Stimulated activated CD4-positive, alpha-beta T cell treated with anti-CD3 and anti-CD28 coated beads, Interleukin-2, amount 100 ng/mL, for 48 hours (primary cell): ENCODE measurements at places on chromosomes 3 and 15.

- no peak for DNase-seq
Observed at GRCh38 chr3:97927704-97928103, 44.5 kb downstream of the RIOX2 start.

DNA sequence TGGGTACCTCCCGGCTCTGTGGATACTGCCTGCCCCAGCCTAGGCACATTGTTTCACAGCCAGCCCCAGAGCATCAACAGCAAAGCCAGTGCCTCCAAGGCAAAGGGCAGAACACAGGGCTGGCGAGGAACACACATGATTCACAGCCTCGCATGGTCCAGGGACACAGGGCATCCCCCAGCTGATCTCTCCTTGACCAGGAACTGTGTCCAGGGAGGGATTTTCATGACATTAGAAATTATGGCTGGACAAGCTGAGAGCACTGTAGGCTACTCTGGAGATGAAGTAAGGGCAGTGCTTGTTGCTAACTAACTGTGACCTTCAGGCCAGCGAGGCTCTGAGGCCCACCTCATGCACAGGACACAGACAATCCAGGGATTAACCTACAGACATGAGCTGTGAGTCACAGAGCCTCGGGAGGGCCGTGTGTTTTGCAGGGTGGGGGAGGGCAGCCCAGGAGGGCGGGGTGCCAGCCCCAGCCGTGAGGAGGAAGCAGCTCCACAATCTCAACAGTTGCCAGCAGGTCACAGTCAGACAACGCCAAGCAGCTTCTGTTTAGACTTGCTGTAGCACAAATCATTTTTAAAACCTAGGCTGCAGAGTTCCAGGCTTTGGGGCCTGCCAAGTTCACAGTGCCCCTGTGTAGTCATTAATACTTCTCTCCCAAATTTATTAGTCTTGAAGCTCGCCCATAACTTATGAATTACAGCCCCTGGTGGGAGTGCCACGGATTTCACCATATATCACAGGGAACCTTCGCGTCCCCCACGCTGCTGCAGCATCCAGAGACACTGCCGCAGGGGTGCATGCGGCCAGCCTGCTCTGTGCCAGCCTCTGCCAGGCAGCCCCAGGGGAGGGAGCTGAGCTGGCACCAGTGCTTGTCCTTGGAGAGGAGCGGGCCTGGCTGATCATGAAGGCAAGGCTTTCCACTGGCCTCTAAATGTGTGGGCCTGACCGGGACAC lies 114.7 kb downstream of the ETFA start:
- no peak for DNase-seq

DNA sequence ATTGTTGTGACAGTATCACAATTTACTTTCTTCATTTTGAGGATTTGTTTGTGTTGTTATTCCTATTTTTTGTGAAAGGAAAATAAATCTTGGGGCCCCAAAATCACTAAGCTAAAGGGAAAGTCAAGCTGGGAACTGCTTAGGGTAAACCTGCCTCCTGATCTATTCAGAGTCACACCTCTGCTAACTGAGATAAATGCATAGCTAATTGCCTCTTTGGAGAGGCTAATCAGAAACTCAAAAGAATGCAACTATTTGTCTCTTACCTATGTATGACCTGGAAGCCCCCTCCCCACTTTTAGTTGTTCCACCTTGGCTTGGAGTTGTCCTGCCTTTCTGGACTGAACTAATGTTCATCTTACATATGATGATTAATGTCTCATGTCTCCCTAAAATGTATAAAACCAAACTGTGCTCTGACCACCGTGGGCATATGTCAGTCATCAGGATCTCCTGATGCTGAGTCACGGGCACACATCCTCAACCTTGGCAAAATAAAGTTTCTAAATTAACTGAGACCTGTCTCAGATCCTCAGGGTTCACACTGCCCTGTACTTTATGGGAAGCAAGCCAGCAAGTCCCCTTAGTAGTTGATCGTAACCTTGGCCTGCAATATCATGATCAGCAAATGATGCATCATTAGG lies 523.2 kb upstream of the GOLIM4 start:
- DNase-seq: no peak

DNA sequence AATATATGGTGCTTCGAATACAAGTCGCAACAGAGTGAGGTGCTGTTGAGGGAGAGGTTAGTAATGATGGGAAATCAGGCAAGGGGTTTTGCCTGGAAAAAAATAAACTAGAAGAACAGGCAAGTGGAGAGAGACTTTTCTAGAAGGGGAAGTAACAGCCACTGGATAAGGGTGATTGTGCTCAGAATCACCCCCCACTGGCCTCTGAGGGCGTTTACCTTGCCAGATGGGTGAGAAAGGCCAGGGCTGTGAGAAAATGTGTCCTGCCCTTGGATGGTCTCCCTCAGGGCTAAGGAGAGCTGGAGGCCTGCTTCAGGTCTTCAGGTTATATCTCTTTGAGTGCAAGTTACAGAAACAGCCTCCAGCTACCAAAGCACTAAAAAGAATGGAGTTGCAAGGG lies 151.8 kb downstream of the MEX3B start:
- no peak for DNase-seq

DNA sequence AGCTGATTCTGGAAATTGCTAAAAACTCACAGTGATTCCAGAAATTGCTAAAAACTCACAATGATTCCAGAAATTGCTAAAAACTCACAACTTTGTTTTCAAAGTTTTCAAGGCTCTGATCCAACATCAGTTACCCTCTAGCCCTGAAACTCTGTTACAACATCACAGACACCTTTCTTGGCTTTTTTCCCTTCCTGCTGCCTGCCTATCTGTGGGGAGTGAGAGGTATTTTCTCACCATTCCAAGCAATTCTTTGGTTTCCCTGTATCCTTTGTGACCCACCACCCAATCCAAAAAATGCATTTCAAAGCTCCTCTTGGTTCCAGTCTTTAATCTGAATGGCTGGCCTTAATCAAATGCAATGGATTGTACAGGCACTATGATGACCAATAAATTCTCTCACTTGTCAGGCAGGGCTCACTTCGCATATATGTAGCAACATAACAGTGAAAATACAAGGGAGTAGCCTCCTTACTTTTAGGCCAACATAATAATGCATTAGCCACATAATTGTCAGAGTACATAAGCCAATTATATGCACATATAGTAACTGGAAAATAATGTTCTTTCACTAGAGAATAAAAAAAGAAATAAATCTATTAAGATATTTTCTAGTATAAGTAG lies 1139.0 kb downstream of the ROBO2 start:
- no peak for DNase-seq

GRCh38 chr3:78857494-78858111 lies 910.2 kb downstream of the ROBO1 start:
- DNase-seq: no peak

GRCh38 chr15:100017140-100017539 lies 283.9 kb upstream of the LYSMD4 start:
- DNase-seq: no peak

GRCh38 chr3:184703657-184704056 lies 8.2 kb downstream of the MAGEF1 start:
- DNase-seq: no peak

GRCh38 chr3:62625268-62625667 lies 249.9 kb downstream of the CADPS start:
- no peak for DNase-seq

GRCh38 chr3:122468896-122469533 lies 45.7 kb downstream of the KPNA1 start:
- DNase-seq: no peak

DNA sequence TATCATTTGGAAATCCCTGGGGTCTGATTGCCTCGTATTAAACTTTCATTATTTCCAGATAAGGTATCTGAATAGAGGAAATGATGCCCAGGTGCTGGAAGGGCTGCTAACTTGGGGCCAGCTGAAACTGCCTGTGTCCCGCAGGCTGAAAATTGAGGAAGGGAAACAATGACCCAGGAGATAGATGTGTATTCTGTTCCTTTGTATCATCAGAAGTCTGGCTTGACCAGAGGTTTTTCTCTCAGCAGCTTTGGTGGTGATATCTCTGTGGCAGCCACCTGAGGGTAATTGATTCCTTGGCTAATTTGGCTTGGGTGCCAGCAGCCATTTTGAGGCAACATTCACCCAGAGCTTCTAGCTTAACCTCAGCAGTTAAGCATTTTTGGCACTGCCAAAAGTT lies 90.0 kb upstream of the STT3B start:
- no peak for DNase-seq

- no peak for DNase-seq
Observed at GRCh38 chr15:70250208-70251201, 152.8 kb upstream of the TLE3 start.

DNA sequence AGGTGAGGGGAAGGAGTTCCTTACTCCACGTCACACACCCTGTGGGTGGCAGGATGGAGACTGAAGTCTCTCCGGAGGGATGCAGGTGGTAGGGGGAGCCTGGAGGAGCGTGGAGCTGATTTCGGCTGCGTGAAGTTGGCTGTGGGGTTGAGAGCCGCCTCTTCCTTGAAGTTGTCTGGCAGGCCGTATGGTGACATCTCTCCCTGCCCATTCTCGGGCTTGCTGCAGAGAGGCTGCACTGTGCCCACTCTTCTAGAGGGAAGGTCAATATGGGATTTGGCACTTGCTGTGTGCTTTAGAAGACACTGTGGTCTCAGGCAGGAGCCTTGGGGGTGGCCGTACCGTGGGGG lies 13.4 kb upstream of the FBLN2 start:
- DNase-seq: no peak

GRCh38 chr3:41683666-41684350 lies 278.1 kb downstream of the ULK4 start:
- DNase-seq: no peak

- no peak for DNase-seq
Observed at GRCh38 chr3:156720826-156721225, 46.4 kb downstream of the TIPARP start.

DNA sequence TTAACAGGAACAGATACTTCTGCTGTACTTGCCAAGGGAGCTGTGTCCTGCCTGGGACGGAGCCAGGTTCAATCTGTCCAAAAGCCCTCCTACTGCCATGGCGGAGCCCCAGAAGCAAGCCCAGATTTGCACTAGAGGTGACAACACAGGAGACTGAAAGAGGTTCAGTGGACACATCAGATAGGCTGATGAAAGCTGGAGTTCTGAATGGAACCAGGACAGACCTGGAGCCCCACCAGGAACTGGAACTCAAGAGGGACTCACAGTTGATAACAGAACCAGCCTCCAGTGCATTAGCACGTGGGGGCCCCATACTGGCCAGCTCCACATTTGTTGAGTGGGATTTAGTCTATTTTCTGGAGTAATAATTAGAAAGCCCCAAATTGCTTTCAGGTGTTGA lies 315.5 kb downstream of the ARRDC4 start:
- DNase-seq: no peak

DNA sequence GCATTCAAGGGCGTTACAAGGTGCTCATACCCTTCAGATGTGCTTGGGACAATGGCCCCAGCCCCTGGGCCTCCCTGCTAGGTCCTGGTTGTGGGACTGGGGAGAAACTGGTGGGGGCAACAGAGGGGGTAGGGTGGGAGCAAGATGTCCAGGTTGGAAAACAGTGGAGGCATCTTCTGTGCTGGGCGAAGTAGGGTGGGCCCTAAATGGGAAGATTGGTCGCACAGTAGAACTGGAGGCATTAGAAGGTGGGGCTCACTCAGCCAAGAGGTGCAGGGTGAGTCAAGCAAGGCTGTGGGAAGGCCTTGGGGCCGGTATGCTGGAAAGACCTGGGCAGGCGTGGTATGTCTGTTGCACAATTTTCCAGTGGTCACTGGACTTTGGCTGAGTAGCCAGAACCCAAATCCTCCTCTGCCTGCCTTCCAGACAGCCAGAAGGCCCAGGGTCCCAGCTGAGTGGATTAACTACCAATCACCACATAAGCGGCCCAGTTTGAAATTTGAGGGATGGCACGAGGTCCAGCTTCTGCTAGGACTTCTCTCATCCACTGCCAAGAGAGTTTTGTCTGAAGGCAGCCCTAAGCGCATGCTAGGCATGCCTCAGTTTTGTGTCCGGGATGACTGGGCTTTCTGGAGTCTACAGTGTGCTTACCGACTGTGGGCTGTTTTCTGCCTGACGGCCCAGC lies 74.5 kb downstream of the LSM3 start:
- no peak for DNase-seq

GRCh38 chr3:50604110-50604621 lies 7.4 kb downstream of the CISH start:
- DNase-seq: no peak

DNA sequence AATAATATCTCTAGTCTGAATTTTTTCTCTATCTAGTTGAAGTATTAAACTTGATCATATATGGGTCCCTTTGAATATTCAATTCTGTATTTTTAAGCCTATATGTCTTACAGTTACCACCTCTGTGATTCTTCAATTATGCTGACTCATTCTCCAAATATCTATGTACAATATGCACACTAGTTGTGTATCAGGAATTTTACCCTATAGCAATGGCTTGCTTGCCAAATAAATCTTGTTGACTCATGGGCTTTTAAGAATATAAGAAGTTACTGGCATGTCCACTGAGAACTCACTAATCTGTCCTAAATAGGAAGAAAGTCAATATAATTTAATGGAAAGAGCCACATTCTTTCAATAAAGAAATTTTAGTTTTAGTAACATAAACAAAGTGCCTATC lies 656.3 kb downstream of the RBMS3 start:
- no peak for DNase-seq

- no peak for DNase-seq
Observed at GRCh38 chr3:29552051-29552450, 271.2 kb downstream of the RBMS3 start.

DNA sequence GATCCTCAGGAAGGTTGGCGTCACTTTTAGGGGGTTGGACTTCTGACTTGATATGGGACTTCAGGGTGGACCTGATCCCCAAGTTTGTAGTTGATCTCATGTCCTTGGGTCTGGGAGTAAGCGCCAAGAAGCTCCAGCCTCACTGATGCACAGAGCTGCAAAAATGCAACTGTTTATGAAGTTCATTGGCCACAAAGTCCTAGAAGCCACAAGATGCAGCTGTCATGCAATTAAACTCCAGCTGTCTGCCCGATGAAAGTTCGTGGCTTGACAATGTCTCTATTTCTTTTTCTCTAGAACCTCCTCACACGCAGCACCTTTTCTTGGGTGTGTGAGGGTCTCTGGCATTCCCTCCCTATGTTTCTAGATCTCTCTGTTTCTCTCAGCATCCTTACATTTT lies 9.2 kb upstream of the ACAN start:
- DNase-seq: no peak

DNA sequence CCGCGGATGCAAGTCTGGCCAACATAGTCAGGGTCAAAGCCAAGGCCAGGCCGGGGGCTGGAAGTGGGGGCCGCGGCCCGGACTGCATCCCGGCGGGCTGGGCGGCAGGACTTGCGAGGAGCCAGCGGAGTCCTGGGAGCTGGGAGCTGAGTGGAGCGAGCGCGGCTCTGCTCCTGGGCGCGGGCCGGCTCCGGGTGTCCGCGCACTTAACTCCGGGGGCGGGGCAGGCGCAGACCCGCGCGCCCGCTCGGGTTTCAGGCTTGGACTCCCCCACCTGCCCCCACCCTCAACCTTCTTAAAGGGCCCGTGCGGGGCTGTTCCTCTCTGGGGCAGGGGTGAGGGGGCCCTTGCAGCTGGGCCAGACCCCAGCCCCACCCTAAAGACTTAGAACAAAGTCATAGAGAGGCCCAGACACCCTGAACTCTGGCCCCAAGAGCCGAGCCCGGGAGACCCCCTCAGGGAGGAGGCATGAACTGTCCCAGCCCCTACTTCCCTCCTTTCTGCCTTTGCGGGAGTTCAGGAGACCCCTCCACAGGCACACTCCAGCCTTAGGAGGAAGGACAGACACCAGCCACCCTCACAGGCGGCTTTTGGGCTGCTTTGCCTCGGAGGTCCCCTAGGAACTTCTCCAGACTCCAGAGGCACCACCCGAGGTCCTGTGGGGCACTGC lies at the start of gene CSPG4:
Gene CSPG4, minus strand, starts transcription at position 181 of the 670 bp plus-strand sequence. Its CDS starts 93 bp downstream, at position 88.
- DNase-seq: no peak

GRCh38 chr3:111112913-111113312 lies 41.3 kb downstream of the NECTIN3 start:
- DNase-seq: no peak
